ENCODE measurements at places on chromosomes 6 and 20. TPM values are rescaled to one million over a fixed set of nuclear protein-coding genes. Genes with fewer than 3 reads are reported as not detected.

GRCh38 chr20:55472704-55473103 is 532.6 kb downstream of the CBLN4 start:
- DNase-seq: no peak

DNA sequence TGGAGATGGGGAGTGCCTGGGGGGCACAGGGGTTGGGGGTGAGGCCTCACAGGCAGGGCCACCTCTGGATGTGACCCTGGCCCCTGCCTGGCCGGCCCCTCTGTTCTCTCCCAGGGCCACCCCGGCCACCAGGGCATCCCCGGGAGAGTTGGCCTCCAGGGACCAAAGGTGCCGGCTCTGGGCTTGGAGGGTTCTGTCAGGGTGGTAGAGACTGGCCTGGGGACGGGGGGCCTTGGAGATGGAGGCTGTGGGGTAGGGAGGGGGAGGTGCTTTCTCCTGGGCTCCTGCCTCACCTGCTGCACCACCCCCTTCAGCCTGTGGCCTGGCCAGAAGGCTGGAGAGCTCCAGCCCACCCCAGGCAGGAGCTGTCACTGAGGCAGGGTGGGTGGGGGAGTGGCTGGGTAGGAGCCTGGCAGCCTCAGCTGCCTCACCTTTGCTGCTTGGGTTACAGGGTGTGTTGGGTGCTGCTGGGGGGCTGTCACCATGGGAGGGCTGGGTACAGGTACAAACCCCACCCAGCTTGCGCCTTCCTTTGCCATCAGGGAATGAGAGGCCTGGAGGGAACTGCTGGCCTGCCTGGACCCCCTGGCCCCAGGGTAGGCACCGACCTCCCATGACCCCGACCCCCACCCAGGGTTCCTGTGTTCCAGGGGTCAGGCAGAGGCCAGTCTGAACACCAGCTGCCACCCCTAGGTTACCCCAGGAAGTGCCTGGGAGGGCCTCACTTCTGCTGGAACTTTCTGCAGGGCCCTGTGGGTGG is 32.7 kb downstream of the COL20A1 start:
- no peak for DNase-seq

DNA sequence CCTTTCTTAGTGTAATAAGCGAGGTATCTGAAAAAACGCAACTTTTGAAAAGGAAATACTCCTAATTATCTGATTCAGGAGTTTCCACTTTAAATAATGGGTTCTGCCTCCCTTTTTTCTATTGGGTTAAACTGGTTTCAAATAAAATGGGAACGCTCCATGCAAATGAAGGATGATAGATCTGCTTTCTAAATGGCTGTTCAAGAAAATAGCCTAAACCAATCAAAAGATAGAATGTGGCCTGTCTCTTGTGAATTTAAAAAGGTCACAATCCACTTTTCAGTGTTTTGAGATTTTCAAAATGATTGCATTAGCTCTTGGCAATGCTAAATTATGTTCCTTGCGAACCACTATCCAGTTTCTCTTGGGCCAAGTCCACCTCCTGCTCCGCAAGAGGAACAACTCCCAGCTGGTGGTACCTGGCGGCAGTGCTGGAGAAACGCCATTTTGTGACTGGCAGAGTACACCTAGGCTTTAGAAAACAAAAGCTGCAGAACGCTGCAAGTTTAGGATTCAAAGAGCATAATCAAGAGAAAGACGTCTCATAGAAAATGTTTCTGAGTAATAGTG is 56.7 kb downstream of the TRIM38 start:
- peak; percentile 68 for DNase-seq

GRCh38 chr6:167163476-167164011 is 5.8 kb upstream of the GPR31 start:
- DNase-seq: no peak

DNA sequence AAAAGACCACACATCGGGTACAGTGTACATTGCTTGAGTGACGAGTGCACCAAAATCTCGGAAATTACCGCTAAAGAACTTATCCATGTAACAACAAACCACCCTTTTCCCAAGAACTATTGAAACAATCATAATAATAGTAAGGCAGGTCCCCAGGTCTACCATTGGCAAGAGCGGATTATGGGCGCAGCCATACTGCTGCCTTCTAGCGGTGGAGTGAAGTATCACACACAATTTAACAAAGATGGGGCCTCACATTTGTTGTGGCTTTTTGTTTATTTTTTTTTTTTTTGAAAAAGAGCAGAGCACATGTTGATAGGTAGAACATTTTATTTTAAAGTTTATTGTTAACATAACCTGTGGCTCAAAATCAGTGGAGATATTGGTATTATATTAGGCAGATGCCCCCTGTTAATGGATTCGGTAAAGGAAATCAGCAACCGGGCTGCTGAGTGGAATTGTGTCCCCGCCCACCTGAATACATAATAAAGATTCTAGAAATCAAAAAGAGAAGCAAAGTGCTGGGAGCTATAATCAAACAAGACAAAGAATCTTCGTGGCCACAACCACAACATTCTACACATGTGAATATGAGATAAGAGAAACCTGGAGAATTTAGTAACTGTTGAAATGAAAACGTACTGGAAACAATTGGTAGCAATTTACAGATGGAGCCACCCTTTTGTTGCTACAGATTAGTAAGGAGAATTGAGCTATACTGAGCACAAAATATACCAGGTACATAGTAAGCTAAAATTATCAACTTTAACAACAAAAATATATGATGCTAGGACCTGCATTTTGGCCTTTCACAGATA is 94.2 kb upstream of the EXOC2 start:
- DNase-seq: no peak

DNA sequence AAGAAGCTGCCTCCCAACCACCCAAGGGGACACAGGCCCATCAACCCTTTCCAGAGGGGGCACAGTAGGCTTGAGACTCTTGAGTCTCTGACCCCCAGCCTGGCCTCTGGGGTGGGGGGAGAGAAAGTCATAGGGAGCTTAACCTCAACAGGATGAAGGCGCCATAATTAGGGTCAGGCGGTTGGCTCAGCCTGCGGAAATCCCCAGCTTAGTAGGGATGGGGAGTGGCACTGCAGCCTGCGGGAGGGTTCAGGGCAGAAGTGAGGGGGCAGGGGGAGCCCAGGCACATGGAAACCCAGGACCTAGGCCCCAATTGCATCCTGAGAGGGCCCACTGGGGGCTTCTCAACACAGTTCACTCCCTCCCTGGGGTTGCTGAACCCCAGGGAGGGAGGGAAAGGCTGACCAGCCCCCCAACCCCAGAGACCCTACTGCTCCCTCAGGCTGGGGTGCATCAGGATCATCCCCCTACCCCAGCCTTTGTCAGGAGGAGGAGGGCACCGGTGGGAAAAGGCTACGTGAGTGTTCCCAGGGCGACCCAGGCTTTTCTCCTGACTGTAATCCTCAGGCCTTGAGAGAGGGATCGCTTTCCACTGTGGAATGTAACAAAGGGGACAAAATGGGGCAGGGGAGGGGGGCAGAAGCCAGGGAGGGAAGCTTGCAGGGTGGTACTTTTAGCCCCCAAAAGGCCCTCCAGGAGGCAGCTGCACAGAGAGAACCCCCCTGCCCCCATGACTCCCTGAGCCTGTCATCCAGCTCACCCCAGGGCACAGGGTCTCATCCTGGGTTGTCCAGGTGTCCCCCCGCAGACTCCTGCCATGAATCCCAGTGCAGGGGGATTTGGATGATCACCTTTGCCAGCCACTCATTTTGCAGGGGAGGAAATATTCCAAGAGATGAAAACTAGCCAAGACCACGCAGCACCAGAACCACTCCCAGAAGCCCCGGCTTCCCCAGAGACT is 46.4 kb downstream of the MRPL14 start:
- DNase-seq: no peak

GRCh38 chr20:48686238-48687116 is 141.3 kb downstream of the PREX1 start:
- no peak for DNase-seq

GRCh38 chr6:131780600-131780999 is 27.2 kb upstream of the ENPP1 start:
- no peak for DNase-seq

COL21A1 gene
- not detected for total RNA-seq

ADGRF4 gene
- total RNA-seq: 3.9 TPM

ZHX3 gene
- total RNA-seq: 5.9 TPM

DNA sequence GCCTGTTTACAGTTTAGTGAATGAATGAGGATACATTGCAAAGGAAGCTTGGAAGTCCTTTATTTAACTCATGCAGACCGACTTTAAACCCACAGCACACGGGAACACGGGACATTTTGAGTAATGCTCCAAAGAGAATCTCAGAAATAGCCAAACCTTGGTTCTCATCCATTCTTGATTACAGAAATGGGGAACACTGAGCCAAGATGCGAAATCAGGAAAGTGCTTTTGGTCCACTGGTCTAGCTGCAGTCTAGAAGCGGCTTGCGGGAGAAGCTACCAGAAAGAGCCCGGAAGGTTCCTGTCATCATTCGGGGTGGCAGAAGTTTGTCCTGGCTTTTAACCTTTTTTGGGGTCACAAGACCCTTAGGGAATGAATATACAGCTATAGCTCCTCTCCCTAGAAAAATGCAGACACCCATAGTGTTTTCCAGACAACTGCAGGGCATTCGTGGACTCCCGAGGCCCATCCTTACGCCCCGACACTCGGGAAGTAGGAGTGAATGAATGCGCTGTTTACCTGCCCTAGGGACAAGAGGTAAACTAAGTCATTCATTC is 475 bp upstream of the TMEM181 start:
- DNase-seq: no peak

DNA sequence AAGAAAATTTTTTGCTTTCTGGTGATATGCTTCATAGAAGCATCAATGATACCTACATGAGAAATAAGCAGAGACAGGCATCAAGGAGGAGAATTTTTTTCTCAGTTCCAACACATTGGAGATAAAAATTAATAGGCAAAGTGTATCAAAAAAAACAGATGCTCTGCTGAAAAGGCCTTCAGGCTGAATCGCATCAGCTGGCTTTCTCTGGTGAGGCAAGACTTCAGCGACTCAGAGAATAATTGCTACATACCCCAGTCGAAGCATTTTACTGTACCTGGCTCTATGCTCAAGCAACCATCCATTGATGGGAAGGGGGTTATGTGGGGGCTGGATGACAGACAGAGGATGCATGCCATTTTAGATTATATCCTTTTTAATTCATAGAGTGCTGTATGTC is 415.1 kb downstream of the TFAP2A start:
- DNase-seq: no peak

- DNase-seq: no peak
Observed at GRCh38 chr6:14354919-14355572, 237.5 kb downstream of the CD83 start.

GRCh38 chr6:52399511-52400312 is 20.4 kb upstream of the EFHC1 start:
- peak; percentile 57 for DNase-seq

- no peak for DNase-seq
Observed at GRCh38 chr20:1500496-1500895, 9.3 kb upstream of the SIRPB2 start.

PNPLA1 gene
- not detected for total RNA-seq

SNAP25 gene
- total RNA-seq: 3.2 TPM
